ENCODE measurements at places on chromosomes 2 and 18.

GRCh38 chr18:55779691-55780585 lies 191.9 kb upstream of the TCF4 start:
- no peaks in the 10 kb centered on the region for H3K36me3 ChIP-seq
- H3K27me3 ChIP-seq: no peaks in the 10 kb centered on the region
- peak overlapping the region; percentile 35 for H3K4me3 ChIP-seq
- no peak for DNase-seq

DNA sequence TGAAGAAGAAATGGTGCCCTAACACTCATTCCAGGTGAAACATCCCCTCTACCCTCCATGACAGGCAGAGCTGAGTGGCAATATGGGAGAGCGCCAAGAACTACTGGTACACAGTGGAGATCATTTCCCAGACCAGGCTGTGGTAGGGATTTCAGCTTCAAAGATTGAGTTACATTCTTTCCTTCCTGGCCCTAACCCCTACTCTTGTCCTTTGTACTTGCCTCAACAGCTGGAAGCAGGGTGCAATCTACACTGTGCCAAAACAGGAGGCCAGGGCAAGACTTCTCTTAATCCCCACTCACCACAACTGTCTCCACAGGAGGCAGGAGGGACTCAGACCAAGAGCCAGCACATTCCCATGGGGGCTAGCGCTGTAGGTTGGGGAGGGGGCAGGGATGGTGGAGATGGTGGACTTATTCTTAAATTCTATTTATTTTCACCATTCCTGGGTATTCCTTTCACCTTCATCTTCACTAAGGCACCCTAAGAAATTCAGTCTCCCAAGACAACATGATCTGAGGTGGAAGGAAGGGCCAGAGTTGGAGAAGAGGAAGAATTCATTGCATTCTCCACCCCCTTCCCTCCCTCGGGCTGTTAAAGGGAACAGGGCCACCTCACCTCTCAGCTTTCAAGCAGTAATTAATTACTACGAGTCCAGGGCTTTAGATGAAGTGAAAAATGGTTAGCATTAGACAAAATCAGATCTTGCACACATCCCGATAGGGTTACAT lies 65.9 kb downstream of the AAK1 start:
- no peak for DNase-seq
- H3K27me3 ChIP-seq: no peaks in the 10 kb centered on the region
- H3K27ac ChIP-seq: no peak overlapping the region
- no peak overlapping the region for H3K4me3 ChIP-seq

- DNase-seq: no peak
- no peaks in the 10 kb centered on the region for H3K36me3 ChIP-seq
- H3K4me3 ChIP-seq: no peak overlapping the region
These were observed 508.1 kb downstream of the ADCYAP1 start for GRCh38 chr18:1412655-1413322.

DNA sequence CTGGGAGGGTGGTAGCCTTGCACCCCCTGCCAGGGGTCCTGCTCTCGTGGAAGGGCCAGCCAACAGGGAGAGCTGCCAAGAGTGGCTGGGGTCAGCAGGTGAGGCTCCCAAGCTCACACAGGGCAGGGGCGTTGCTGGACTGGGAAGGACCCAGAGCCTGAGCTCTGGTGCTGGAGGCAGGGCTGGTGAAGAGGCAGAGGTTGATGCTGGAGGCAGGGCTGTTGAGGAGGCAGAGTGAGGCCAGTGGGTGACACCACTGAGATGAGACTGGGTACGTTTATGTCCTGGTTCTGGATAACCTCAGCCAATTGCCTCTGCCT lies 7.0 kb downstream of the ADRA2B start:
- no peak for DNase-seq
- H3K27me3 ChIP-seq: no peaks in the 10 kb centered on the region
- H3K27ac ChIP-seq: no peak overlapping the region
- H3K36me3 ChIP-seq: no peaks in the 10 kb centered on the region
- H3K4me3 ChIP-seq: no peak overlapping the region
- H3K4me1 ChIP-seq: peaks cover 19% of the 10 kb centered on the region

- no peaks in the 10 kb centered on the region for H3K4me1 ChIP-seq
- H3K36me3 ChIP-seq: no peaks in the 10 kb centered on the region
- no peak for DNase-seq
These were observed 30.2 kb downstream of the GREB1 start for GRCh38 chr2:11563784-11564666.

- no peaks in the 10 kb centered on the region for H3K36me3 ChIP-seq
- H3K4me1 ChIP-seq: no peaks in the 10 kb centered on the region
- DNase-seq: no peak
- H3K27ac ChIP-seq: no peak overlapping the region
These were observed 359.9 kb downstream of the ARHGAP15 start for GRCh38 chr2:143489145-143489544.

- peaks cover 18% of the 10 kb centered on the region for H3K4me1 ChIP-seq
- H3K27me3 ChIP-seq: no peaks in the 10 kb centered on the region
- H3K36me3 ChIP-seq: peaks cover 11% of the 10 kb centered on the region
- H3K4me3 ChIP-seq: no peak overlapping the region
- H3K27ac ChIP-seq: no peak overlapping the region
These were observed 292.3 kb downstream of the ALPK2 start for GRCh38 chr18:58336605-58337004.

- no peak overlapping the region for H3K27ac ChIP-seq
- no peaks in the 10 kb centered on the region for H3K27me3 ChIP-seq
- no peaks in the 10 kb centered on the region for H3K4me1 ChIP-seq
- H3K36me3 ChIP-seq: 0 out of 2 replicates have a peak, but pooled peaks cover 2% of the 10 kb centered on the region
These were observed 33.2 kb downstream of the RAPH1 start for GRCh38 chr2:203501873-203502272.

- H3K4me1 ChIP-seq: no peaks in the 10 kb centered on the region
- no peak for DNase-seq
- H3K27ac ChIP-seq: no peak overlapping the region
- H3K4me3 ChIP-seq: no peak overlapping the region
- H3K36me3 ChIP-seq: no peaks in the 10 kb centered on the region
- no peaks in the 10 kb centered on the region for H3K27me3 ChIP-seq
These were observed 37.0 kb upstream of the MTCL1 start for GRCh38 chr18:8668381-8668780.

DNA sequence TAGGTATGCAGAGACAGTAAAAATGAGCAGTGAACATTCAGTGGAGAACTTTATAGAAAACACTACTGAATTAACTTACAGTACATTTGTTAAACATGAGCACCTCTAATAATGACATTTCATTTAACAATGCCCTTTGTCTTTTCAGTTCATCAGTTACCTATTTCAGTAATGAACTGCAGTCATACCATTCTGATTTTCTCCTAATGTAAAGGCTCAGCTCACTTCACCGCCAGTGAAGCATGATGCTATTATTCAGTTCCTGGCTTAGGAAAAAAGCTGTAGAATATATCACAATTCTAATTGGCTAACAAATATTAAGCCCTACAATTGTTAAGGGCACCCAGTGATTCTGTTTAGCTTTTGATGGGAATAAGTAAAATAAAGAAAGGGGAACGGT lies 37.1 kb upstream of the CCDC93 start:
- H3K27ac ChIP-seq: no peak overlapping the region
- no peak for DNase-seq
- no peak overlapping the region for H3K4me3 ChIP-seq
- peaks cover 2% of the 10 kb centered on the region for H3K4me1 ChIP-seq

GRCh38 chr2:50431958-50432650 lies 599.8 kb downstream of the NRXN1 start:
- H3K27ac ChIP-seq: no peak overlapping the region
- H3K27me3 ChIP-seq: no peaks in the 10 kb centered on the region
- no peak for DNase-seq
- no peaks in the 10 kb centered on the region for H3K4me1 ChIP-seq
- no peaks in the 10 kb centered on the region for H3K36me3 ChIP-seq
- H3K4me3 ChIP-seq: no peak overlapping the region

DNA sequence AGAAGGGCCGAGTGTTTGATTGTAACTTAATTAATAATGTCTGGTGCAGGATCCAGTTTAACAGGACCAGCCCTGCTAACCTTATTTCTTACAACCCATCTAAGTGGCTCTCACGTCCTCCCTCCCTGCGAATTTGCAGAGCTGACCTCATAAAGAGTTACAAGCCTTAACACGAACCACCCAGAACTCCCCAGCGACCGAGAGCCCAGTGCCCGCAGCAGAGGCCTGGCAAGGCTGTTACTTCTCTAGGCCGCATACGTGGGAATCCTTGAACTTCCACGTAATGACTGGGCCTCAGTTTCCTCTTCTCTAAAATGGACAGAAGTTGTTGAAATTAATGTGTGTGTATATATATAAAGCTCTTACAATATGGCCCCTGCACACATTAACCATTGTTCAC lies 55.5 kb downstream of the PXDN start:
- H3K36me3 ChIP-seq: peaks cover 3% of the 10 kb centered on the region
- peaks cover 11% of the 10 kb centered on the region for H3K4me1 ChIP-seq
- no peak overlapping the region for H3K27ac ChIP-seq
